Stimulated activated CD8-positive, alpha-beta memory T cell treated with anti-CD3 and anti-CD28 coated beads, Interleukin-12 subunit alpha, Interleukin-12 subunit beta, amount 100 ng/mL, for 4 hours (primary cell): ENCODE measurements at places on chromosomes 5 and 9.

GRCh38 chr5:43548358-43548757 is 8.5 kb downstream of the PAIP1 start:
- DNase-seq: no peak

- DNase-seq: no peak
These were observed 404.9 kb upstream of the ZNF608 start for GRCh38 chr5:125151150-125151900.

DNA sequence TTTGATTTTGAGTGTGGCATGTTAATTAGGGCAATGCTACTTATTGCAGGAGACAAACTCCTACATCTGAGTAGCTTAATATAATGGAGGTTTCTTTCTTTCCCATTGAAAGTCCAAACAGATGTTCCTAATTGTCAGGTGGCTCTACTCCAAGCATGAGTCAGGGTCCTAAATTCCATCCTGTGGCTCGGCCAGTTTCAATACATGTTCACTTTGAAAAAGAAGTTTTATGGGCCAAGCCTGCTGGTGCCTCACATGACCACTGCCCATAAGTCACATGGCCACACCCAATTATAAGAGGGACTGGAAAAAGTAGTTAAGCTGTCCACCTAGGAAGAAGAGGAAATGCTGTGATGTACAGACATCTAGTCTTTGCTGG is 170.4 kb downstream of the ARRDC3 start:
- no peak for DNase-seq

GRCh38 chr5:88743231-88743834 is 139.7 kb downstream of the MEF2C start:
- DNase-seq: no peak
